ENCODE measurements at places on chromosomes 13 and 19.

- no peak for DNase-seq
Measured at GRCh38 chr19:7078008-7078407, 8.5 kb downstream of the ZNF557 start.

DNA sequence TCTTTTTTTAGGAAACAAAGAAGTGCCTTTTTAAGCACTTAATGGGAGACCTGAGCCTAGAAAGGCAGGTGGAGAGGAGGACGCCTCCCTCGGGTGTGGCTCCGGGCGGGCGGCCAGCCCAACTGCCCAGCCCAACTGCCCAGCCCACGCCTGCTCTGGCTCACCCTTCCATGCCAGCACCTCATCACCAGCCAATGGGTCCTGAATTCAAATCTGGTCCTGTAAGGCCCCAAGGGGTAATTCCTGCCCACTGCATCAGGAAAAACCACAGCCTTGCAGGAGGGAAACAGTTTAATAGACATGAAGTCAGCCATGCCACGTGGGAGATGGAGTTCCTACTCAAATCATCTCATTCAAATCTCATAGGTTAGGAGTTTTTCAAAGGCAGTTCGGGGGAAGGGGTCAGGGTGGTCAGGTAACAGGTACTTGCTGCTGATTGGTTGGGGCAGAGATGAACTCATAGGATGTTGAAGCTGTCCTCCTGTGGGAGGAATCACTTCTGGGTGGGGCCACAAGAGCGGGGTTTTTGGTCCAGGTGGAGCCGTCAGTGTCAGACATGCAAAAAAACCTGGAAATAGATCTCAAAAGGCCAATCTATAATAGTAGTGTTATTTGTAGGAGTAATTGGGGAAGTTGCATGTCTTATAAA, 64.9 kb downstream of the HSPH1 start:
- no peak for DNase-seq

DNA sequence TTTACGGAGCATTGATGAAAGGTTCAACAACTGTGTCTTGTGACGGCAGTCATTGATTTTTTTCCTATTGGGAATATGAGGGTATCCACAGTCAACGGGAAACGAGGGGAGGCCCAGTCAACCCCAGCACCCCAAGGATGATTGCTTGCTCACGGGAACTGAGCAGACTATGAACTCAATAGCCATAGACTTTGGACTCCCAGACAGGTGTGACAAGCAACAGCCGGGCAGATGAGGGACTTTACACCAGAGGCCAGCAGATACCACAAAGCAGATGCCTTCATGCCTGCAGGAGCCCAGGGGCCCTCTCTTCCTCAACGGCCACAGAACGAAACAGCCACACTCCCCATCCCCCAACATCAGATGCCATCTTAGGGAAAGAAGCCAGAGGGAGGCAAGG, 80.3 kb upstream of the FLT1 start:
- DNase-seq: no peak

- no peak for DNase-seq
Measured at GRCh38 chr13:73110814-73111213, 52.0 kb downstream of the KLF5 start.

DNA sequence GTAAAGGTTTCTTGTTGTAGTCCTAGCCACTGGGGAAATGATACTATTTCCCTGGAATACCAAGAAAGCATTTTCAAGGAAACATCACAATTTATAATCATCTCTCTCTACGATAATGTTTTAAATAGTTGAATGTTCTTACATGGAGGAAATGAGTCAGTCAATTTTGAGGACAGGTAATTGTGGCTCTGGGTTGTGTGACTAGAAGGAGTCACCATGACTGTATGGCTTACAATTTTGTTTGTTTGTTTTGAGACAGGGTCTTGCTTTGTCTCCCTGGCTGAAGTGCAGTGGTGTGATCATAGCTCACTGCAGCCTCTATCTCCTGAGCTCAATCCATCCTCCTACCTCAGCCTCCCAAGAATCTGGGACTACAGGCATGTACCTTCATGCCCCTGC, 47.4 kb downstream of the COG3 start:
- DNase-seq: no peak

GRCh38 chr19:21709464-21709863, 57.9 kb downstream of the ZNF100 start:
- DNase-seq: no peak

DNA sequence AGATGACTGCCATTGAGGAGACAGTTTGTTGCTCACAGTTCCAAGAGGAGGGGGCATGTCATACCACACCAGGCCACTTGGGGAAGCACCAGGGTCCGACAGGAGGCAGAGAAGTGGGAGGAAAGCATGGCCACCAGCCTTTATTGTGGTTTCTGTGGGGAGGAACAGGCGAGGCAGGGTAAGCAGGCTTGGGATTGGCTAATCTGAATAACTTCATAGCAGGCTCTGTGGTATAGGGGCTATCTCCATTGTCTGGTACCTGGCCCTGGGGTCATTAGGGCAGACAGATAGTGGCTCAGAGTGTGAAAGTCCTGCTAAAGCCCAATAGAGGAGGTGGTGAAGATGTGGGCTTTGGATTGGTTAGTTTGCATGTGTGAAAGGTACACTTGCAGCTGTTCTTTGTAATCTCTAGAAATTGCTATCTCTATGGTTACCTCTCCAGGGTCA, 35.5 kb downstream of the CBY2 start:
- no peak for DNase-seq

DNA sequence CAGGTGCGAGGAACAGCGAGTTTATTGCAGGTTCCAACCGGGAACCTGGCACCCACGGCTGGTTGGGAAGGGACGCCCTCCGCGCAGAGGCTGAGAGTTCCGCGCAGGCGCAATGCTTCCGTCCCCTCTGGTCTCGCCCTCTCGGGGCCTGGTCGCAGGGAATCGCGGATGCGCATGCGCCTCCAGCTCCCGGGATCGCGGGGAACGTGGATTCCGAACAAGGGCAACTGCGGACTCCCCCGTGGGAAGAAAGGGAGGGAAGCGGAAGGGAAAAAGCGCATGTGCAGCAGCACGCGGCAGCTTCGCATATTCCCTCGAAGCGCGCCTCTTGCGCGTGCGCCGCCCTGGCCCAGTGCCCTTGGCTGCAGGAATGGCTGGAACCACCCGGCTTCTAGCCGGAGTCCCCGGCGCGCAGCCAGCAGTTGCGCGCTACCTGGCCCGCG, 1.1 kb downstream of the TSSK6 start:
- no peak for DNase-seq

DNA sequence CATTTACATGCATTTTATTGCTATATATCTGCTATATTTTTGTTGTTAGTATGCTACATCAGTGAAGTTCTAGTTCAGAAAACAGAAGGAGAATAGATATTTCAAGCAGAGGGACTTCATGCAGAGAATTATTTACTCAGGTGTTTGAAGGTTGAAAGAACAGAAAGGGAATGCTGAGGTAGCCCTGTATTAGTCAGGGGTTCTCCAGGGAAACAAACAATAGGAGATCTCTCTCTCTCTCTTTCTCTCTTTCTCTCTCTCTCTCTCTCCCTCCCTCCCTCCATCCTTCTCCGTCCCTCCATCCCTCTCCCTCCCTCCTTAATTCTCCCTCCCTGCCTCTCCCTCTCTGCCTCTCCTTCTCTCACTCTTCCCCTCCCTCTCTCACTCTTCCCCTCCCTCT, 114.3 kb upstream of the TDRD3 start:
- DNase-seq: no peak

- DNase-seq: peak; percentile 93
Measured at GRCh38 chr19:10270180-10270615, 722 bp upstream of the ICAM1 start.

DNA sequence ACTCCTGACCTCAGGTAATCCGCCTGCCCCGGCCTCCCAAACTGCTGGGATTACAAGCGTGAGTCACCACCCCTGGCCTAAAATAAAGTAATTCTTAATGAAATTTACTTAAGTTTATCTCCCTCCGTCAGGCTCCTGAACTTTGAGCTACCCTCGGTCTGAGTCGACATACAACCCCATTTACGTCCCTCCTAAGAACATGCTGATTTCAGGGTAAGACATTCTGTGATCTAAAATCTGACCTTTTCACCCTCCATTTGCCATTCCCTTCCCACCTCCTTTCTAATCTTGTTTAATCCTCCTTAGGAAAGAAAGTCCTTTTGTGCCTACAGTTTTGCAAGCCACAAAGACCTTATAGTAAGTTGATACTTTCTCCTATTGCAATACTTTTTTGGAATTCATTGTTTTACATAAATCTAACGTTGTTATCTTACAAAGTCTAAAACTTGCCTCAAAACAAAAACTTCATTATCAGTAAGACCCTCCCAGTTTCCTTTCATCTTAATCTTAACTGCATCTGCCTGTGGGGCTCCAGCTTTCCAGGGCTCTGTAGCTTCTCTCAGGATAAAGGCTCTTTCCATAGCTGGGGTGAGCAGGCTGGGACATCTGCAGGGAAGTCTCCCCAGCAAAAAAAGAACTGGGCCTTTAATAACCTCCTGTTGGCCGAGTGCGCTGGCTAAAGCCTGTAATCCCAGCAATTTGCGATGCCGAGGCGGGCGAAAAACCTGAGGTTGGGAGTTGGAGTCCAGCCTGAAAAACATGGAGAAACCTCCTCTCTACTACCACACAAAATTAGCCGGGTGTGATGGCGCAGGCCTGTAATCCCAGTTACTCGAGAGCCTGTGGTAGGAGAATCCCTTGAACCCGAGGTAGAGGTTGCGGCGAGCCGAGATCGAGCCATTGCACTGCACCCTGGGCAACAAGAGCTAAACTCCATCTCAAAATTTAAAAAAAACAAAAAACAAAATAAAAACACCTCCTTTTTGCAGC, 143.1 kb downstream of the ZNF737 start:
- no peak for DNase-seq

GRCh38 chr19:5994405-5995165, 16.6 kb upstream of the RANBP3 start:
- no peak for DNase-seq

Data from activated CD8-positive, alpha-beta memory T cell treated with anti-CD3 and anti-CD28 coated beads, Interleukin-2, amount 10 ng/mL, durations not matched to agents 7 days and 5 days (primary cell).